Hindlimb muscle (tissue), 1 donor: ENCODE measurements at places on chromosomes 5 and 9.
A peak's percentile ranks its signal among the peaks of the same experiment; 100 is the strongest.

- DNase-seq, result no peak
These were observed 175.0 kb upstream of the ISL1 start for GRCh38 chr5:51208296-51208695.

- no peak for DNase-seq
These were observed 304.0 kb upstream of the KLF4 start for GRCh38 chr9:107793541-107793940.

DNA sequence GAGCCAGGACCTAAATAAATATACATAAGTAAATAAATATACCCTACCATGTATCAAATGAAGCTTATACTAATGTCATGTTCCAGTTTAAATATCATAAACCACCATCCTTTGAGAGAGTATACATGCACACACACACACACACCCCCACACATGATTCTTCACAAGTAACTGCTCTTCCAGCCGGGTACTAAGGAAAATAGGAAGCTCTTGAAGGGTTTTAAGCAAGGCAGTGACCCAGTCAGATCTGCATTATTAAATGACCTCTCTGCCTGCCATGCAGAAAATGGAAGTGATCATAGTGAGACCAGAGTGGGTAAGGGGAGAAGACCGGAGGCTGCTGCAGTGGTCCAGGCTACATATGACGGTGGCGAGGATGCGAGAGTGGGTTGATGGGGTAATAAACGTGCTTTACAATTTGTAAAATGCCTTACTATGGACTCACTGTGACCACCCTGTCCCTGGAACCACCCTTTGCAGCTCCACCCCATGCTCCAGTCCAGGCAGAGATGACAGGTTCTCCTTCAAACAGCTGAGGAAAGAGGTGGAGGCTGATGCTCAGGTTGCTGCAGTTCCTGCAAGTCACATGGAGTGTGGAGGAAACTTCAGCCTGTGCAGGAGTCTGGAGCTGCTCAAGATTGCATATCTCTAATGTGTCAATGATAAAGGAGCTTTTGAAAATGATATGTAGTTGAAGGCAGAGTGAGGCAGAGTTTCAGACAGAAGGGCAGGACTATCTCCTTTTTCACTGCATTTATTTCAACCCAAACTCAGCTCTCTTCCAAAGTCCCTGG, 38.8 kb upstream of the NDFIP1 start:
- no peak for DNase-seq

DNA sequence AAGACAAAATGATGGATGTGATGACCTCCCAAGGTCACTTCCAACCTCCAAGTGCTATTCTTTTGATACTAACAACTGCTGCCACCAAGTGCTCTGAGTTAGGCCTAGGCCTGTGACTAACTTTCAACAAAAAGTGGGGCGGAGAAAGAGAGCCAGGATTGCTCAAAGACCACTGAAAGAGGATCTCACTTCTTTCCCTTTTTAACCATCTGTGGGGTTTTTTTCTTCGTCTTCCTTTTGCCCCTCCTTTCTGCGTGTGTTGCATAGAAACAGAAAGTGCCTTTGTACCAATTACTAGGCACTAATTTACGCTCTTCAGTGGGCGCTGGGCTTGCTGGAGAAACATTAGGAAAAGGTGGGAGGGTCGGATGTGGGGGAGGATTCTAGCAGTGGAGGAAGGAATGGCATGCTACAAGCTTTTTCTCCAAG, 8.0 kb downstream of the KLF9 start:
- DNase-seq, result no peak

DNA sequence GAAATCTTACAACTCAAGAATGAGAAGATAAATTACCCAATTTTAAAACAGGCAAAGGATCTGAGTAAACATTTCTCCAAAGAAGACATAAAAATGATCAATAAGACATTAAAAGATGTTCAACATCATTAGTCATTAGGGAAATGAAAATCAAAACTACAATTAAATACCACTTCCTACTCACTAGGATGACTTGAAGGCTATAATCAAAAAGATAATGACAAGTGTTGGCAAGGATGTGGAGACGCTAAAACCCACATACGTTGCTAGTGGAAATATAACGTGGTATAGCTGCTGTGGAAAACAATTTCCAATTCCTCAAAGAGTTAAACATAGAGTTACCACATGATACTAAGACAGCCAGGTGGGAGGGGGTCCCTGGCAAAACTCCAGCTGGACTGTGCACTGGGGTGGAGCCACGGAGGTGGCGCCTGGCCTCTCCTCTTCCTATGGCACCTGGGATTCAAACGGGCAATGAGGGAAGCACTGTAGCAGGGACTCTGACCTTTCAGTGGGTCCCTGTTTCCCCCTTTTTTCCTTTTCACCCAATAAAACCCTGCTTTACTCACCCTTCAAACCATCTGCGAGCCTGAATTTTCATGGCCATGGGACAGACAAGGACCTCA, 5.9 kb downstream of the ARSB start:
- no peak for DNase-seq

- no peak for DNase-seq
These were observed 49.7 kb downstream of the PRDM6 start for GRCh38 chr5:123138774-123139173.

DNA sequence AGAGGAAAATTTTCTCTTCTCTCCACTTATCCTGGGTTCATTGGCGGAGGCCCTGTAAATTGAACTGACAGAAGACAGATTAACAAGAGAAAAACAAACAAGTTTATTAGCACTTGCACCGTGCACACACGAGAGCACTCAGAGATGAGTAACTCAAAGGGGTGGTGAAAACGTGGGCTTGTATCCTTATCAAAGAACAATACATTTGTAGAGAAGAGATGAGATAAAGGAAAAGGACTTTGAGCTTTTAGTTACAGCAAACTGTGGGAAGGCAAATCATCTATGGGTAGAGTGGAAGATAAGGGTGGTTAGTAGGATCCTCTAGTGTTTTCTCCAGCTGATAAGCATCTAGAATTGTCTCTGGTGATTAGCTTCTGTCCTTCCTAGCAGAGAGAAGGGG, 44.4 kb upstream of the ROR2 start:
- DNase-seq, result no peak

GRCh38 chr5:122858451-122858850, 13.0 kb downstream of the SNX24 start:
- DNase-seq, result no peak

DNA sequence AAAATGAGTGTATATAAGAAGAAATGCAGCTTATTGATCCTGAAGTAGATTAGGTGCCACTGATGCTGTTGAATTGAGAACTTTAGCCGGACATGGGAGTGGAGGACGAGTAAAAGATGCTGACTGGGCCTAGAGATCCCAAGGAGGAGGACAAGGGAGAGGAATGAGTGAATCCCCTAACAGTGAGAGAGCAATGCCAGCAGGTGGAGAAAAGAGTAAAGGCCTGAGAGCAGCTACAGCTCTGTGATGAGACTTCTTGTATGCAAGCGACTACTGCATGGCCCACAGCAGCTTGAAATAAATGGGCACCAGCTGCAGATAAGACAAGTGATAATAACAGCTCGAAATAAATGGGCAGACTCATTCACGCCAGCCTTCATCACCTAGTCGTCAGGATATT, 44.5 kb upstream of the JMY start:
- no peak for DNase-seq

DNA sequence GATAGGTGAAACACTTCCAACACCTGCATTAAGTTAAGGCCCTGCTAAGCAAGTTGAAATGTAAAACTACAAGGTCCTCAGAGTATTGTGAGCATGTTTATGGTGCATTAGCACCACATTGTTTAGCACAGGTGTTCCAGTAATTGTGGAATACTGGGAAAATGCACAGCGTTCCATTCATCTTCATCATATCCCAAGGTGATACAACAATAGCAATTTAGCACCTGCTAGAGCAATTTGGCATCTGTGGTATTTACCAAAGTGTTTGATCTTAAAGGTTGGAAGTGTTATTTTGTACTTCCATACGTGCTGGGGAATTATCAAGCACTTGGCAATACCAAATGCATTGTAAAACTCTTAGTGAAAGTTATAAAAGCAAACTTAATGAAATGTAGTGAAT, 266.8 kb downstream of the CYLC2 start:
- no peak for DNase-seq

DNA sequence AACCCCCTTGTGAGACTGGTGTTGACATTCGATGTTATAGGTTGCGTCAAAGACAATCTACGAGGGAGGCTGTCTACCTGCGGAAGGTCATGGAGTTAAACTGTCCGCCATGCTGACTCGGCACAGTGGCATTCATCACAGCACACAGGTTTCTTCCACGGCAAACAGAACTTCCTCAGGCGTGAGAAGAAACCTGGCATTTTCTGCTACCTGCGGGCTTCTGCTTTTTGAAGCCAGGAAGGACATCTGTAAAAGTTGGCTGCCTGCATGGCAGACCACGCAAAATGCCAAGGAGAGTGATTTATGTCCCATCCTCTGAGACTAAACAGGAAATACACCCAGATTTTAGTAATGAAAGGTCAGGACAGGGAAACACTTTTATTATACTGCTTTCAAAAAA, 809.8 kb upstream of the NUDT12 start:
- DNase-seq, result peak; percentile 2

GRCh38 chr5:1752881-1753280, 46.8 kb downstream of the MRPL36 start:
- no peak for DNase-seq

GRCh38 chr5:16921211-16921610, 14.9 kb downstream of the MYO10 start:
- DNase-seq, result no peak

DNA sequence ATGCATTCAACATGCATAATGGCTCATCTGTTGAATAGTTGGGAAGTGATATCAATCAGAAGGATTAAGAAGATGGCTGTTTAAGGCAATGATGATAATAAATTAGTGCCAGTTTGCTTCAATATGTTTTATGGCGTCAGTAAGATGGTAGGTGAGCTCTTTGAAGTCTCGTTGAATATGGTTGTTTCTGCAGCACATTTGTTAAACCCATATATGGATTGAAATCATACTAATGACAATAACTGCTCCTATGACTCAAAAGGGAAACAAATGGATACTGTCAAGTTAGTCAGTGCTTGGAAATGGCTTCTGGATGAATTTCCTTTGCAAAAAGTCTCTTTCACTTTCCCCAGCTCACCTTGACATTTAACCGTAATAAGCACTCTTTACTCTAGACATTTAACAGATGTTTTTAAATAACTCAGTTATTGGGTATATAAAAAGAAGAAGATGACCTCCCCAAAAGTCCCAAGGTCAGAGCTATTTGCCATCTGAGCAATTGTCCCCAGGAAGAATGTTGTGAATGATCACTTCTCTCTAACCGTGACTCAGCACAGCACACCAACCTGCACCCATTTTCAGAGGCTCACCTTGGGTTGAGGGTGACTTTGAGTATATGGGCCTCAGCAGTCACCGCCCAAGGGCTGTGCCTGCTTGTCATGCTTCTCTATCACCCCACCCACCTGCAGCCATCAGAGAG, 133.4 kb downstream of the GRIA1 start:
- no peak for DNase-seq

DNA sequence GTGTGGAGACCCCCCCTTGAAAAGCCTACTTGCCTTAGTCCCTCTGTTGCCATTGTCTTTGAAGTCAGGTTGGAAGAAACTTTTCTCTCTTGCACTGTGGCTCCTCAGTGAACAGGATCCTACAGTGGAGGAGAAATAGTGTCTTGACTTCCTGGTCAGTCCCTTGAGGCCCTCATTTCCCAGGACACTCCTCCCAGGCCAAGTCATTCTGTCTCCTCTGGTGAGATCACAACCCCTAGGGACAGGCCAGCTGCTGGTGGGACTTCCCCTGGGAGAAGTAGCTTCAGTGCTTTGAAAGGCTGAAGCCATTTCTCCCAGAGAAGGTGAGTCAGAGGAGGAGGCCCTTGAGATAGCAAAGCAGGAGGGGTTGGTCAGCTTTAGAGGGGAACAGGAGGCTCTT, 10.1 kb upstream of the GRIA1 start:
- no peak for DNase-seq

GRCh38 chr9:135947582-135947981, 13.6 kb downstream of the UBAC1 start:
- no peak for DNase-seq

- DNase-seq, result no peak
These were observed 58.0 kb downstream of the RAD23B start for GRCh38 chr9:107340920-107341632.

GRCh38 chr9:101527066-101527465, 6.6 kb upstream of the RNF20 start:
- DNase-seq, result no peak

- no peak for DNase-seq
These were observed 11.1 kb upstream of the CTSL start for GRCh38 chr9:87714819-87715218.
